NCI-H1694 treated with DMSO at 0.1 percent for 48 hours (cell line): ENCODE measurements at places on chromosomes 13 and 19.

GRCh38 chr13:101614491-101614890 lies 162.0 kb downstream of the ITGBL1 start:
- DNase-seq: no peak

DNA sequence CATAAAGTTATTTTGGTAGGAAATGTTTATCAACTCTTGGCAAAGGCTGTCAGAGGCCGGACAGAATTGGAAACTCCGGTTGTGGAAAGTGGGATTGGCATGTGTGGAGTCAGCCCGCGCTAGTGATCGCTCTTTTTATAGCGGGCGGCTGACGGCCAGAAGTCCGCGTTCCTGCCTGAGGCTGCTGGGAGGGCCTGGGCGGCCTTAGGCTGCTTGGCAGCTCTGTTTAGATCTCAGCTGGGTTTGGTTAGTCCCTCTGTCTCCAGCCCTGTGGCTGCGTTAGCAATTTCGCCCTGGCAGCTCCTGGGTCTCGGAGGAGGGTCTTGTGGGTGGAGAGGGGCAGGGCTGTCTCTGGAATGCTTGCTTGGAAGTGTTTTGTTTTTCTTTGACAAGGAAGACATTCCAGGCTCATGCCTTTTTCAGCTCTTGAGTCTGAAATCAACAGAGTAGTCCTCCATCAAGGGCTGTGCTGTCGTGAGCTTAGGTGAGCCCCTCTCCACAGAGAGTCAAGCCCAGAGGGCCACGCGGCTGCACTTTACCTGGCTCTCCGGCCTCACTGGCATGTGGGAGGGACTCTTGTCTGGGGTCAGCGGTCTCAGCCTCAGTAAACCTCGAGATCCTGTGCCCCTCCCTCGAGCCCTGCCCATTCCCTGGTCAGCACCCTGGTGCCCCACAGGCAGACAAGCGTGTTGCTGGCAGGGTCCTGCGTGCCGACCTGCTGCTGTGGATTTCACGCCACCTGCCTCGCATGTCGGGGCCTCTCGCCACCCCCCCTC lies 22.5 kb downstream of the DOT1L start:
- DNase-seq: no peak

GRCh38 chr13:97018029-97018819 lies 23.9 kb upstream of the OXGR1 start:
- peak; percentile 51 for DNase-seq

- no peak for DNase-seq
These were observed 30.2 kb downstream of the COG6 start for GRCh38 chr13:39685652-39686051.

- no peak for DNase-seq
These were observed 698.2 kb downstream of the PCDH17 start for GRCh38 chr13:58329746-58330145.

DNA sequence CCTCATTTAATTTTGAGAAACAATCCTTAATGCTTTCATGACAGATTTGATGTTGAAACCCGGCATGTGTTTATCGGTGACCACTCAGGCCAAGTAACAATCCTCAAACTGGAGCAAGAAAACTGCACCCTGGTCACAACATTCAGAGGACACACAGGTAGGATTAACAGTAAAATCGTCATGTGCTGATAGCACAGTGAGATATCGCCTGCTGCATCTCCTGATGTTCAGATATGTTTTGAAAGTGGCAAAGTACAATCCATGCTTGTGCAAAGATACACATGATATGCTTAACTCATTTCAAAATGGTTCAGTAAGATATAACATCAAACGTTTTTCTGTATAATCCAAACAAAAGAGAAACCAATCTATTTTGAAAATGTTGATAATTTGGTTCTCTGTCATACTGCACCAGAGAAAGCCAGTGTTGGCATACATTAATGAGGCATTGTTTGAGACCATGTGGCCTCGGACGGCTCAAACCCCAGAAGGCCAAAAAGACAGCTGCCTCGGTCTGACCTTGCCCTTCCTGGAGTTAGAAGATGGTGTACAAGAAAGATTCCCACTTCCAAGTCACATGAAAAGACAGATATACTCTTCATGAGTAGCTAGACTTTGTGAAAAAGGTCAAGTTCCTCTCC lies 76.2 kb downstream of the DHRS12 start:
- DNase-seq: no peak

- no peak for DNase-seq
These were observed 25.1 kb downstream of the DOT1L start for GRCh38 chr19:2188708-2189385.

DNA sequence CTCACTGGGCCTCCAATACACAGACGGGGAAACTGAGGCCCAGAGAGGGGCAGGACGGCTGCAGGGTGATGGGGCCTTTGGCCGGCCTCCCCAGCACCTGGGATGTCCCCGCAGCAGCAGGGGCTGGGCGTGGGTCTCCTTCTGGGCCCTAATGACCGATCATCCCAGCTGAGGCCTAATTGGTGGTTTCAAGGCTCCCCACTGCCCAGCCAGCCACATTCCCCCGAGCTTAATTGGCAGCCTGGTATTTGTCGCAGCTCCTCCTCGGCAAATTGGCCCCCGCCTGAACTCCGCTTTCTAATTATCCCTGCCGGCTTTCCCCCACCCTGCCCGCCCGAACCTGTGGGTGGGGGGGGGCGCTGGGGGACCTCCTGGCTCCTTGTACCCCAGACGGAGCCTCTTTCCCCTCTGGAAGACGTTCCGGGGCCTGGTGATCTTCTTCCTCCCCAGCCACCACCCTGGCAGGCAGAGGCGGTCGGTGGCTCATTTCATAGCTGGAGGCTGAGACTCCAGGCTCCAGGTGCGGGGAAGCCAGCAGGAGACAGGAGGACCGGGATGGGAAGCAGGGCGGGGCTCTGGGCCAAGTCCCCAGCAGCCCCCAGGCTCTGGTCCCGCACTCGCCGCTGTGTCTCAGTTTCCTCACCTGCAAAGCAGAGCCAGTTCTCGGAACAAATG lies 27.2 kb upstream of the WDR18 start:
- no peak for DNase-seq

- no peak for DNase-seq
These were observed 383.4 kb downstream of the IRS2 start for GRCh38 chr13:109403012-109403421.

GRCh38 chr13:109735436-109735966 lies 50.9 kb downstream of the IRS2 start:
- no peak for DNase-seq

- no peak for DNase-seq
These were observed 2.7 kb downstream of the MYO9B start for GRCh38 chr19:17078036-17078919.

- no peak for DNase-seq
These were observed 4.6 kb downstream of the CADM4 start for GRCh38 chr19:43634872-43635560.

GRCh38 chr19:39197808-39198207 lies 1.0 kb downstream of the NCCRP1 start:
- no peak for DNase-seq
